ENCODE measurements at places on chromosomes 2 and 18.
A peak's percentile ranks its signal among the peaks of the same experiment; 100 is the strongest.

- DNase-seq: no peak
These were observed 99.3 kb downstream of the GATA6 start for GRCh38 chr18:22268641-22269128.

DNA sequence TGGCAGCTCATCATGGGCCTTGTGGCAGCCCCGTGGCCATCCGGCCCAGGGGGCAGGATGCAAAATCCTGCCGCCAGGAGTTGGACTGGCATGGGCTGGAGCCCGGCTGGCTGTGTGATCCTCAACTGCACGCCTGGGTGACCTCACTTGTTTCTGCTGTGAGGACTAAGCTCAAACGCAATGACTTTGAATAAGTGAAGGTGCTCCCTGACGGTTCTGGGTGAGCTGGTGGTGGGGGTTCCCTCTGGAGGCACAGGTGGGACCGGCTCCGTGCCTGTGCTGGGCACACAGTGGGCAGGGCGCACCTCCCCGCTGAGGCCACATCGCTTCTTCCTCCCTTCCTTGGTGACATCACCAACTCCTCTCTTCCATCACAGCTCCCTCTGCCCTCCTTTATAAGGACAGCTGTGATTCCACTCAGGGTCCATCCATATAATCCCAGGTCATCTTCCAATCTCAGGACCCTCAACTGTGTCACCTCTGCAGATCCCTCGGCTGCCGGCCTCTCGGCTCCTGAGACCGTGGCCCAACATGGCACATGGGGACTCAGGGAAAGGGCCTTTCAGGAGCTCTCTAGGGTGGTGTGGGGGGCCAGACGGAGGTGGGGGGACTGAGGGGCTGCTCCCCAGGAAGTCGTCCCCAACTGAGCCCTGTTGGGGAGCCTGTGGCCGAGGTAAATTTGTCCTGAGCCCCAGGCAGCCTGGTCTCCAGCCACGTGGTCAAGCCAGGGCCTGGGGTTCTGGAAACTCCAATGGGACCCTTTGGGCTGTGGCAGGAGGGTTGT is 75.5 kb upstream of the ODC1 start:
- DNase-seq: no peak

- DNase-seq: no peak
These were observed 43.1 kb downstream of the AAK1 start for GRCh38 chr2:69600425-69600824.

GRCh38 chr18:22238036-22238435 is 68.6 kb downstream of the GATA6 start:
- DNase-seq: no peak

DNA sequence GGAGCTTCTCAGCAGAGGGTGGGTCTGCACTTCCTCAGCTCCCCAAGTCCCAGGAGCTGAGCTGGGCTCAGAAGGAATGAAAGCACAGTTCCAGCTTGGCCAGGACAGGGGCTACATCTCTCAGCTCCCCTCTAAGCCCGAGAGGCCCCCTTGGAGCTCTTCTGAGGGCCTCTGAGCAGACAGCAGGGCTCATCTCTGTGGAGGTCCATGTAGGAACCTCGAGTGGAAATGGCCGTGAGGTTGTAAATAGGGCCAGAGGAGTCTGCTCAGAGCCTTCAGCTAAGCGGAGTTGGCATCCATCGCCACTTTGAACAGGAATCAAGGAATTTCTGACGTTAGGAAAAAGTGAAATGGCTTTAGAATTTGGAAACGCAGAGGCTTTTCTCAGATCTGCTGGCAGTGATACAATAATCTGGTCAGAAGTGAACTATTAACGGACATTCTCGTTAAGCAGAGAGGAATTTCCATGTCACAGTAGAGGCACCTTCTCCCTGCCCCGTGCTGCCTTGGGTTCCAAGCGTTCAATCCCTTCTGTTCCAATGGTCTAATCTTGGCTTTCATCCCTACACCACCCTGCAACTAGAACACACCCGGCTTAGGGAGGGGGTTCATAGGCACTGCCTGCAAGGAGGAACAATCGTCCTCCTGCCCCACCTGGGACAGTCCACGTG is 213.9 kb downstream of the NDUFA10 start:
- DNase-seq: no peak

DNA sequence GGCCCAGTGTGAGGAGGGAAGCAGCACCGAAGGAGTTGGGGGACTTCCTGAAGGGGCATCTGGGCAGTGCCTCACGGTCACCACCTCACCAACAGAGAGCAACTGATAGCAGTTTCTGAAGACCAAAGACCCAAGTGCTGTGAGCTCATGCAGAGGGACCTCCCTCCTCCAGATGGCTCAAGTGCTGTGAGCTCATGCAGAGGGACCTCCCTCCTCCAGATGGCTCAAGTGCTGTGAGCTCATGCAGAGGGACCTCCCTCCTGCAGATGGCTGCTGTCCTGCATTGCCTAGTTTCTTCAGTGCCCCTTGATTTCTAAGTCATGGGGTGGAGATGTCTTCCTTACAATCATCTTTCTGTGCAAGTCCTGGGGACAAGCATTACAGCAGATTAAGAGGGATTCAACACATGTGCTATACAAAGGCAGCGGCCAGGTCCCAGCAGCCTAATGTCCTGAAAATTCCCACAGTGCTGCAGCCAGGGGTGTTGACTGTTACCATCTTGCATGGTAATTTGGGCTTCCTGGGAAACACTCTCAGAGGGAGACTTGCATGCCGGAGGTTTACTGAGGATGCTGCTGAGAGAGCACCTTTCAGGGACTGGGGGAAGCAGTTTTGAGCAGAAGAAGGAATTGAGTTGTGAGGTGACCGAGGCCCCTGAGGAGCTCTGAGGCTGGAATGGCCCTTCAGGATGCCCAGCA is 409.3 kb downstream of the GALR1 start:
- no peak for DNase-seq

GRCh38 chr2:196233021-196233804 is 61.8 kb upstream of the STK17B start:
- peak; percentile 81 for DNase-seq

- DNase-seq: no peak
These were observed 43.5 kb downstream of the KCTD1 start for GRCh38 chr18:26504831-26505230.

- peak; percentile 53 for DNase-seq
These were observed 435 bp downstream of the IFT172 start for GRCh38 chr2:27489118-27489497.

- DNase-seq: peak; percentile 14
These were observed 118.7 kb upstream of the NRP2 start for GRCh38 chr2:205563646-205564045.

DNA sequence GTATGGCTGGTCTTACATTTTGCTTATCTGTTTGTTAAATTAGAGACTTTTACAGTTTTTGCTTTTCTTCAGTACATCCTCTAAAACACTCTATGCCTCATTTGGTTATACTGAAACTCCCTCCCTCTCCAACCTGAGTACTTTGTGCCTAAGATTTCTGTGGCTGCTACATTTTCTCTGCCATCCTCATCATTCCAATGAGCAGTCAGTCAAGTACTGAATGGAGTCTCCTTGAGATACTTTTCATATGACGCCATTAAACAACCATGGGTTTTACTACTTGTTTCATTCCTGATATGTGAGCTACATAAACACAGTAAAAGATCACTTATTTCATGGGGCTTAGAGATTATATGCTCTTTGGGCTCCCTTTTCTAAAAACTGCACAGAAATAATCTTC is 196.7 kb upstream of the EPC2 start:
- no peak for DNase-seq

GRCh38 chr18:10743766-10744165 is 217.9 kb downstream of the NAPG start:
- no peak for DNase-seq
